ENCODE measurements at places on chromosomes 11 and 22.
A peak's percentile ranks its signal among the peaks of the same experiment; 100 is the strongest.

DNA sequence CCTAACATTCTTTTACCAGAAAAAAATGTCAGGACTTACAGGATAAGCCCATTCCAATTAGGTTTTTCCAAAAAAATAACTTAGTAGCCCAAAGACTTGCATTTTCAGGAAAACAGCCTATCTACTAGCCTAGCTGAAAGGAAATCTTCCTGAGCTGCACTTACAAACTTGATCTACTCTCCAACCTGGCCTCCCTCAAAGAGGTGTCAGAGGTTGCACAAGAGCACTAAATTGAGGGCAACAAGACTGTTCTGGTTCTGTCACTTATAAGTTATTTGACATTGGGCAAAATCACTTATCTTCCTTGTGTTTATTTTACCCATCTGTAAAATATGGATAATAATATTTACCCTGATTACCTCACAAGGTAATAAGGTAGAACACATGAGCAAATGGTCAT, 7.9 kb upstream of the SOX6 start:
- no peak for DNase-seq

DNA sequence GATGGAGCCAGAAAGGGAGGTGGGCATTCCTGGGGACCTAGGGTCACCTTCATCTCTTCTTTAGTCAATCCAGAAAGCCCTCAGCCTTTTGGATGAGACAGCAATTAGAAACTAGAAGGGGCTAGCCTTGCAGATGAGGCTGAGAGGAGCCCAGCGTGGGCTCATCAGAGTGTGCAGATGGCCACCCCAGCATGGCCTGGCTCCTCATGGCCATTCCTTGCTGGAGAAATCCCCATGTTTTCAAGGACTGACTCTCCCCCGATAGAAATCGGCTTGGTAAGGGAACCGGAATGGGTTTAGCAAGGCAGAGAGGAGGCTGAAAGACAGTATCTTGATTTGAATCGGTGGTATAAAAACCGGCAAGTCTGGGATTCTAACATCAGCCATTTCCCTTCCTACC, 274.6 kb downstream of the BUD13 start:
- DNase-seq = no peak

GRCh38 chr11:128343870-128344269, 243.5 kb downstream of the ETS1 start:
- no peak for DNase-seq

GRCh38 chr11:35281169-35281688, 138.1 kb downstream of the SLC1A2 start:
- DNase-seq = no peak

DNA sequence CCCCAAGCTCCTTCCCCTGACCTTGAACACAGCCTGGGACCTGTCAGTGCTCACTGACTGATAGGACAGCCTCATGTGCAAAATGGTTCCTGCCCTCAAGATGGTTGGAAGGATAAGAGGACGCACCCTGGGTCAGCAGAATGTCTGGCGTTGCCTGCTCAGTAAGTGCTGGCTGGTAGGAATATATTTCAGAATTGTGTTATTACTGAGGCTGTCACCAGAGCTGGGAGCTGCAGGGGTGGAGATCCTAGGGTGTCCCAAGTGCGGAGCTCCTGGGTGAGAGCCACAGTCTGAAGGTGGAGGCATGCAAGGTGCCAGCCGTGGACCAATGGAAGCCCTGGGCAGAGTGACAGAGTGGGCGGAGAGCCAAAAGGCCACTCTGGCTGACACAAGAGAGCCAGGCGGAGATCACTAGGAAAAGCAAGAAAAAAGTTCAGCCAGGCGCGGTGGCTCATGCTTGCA, 1.0 kb upstream of the SEC14L4 start:
- no peak for DNase-seq

GRCh38 chr11:129973809-129974208, 28.8 kb downstream of the PRDM10 start:
- no peak for DNase-seq

DNA sequence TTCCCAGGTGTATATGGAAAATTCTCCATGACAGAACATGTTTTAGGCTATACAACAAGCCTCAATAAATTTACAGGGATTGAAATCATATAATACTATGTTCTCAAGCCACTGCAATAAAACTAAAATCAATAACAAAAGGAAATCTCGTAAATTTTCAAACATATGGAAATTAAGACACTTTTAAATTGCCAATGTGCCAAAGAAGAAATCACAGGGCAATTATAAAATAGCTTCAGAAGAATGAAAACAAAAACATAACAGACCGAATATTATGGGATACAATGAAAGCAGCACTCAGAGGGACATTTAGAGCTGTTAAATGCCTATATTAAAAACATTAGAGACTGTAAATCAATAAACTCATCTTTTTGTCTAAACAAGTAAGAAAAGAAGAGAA, 555.7 kb upstream of the B3GAT1 start:
- DNase-seq = no peak

- DNase-seq = peak; percentile 23
Measured at GRCh38 chr11:117097389-117098268, 599 bp downstream of the SIK3 start.

DNA sequence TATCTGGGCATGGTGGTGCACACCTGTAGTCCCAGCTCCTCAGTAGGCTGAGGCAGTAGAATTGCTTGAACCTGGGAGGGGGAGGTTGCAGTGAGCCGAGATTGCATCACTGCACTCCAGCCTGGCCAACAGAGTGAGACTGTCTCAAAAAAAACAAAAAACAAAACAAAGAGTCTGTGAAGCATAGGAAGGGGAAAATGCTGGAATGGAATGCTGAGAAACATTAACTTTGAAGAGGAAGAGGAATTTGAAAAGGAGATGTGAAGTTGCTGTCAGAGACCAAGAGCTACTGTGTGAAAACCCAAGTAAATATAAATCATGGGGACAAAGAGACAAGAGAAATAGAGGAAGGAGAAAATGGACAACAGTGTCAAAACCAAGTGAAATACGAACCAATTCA, 455.1 kb upstream of the ARHGAP42 start:
- no peak for DNase-seq

DNA sequence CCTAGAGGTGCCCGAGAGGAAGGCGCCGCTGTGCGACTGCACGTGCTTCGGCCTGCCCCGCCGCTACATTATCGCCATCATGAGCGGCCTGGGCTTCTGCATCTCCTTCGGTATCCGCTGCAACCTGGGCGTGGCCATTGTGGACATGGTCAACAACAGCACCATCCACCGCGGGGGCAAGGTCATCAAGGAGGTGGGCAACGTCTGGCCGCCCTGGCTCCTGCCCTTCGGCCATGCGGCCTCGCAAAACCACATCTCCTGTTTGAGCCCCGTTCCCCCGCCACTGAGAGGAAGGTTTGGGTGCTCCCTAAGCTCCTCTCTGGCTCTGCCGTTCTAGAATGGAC, 3.4 kb downstream of the SLC17A6 start:
- DNase-seq = no peak

GRCh38 chr11:1873048-1873812, 18.5 kb downstream of the PRR33 start:
- no peak for DNase-seq

- DNase-seq = no peak
Measured at GRCh38 chr22:27420817-27421361, 380.7 kb downstream of the MN1 start.

- no peak for DNase-seq
Measured at GRCh38 chr22:44431256-44431655, 66.8 kb downstream of the RTL6 start.

DNA sequence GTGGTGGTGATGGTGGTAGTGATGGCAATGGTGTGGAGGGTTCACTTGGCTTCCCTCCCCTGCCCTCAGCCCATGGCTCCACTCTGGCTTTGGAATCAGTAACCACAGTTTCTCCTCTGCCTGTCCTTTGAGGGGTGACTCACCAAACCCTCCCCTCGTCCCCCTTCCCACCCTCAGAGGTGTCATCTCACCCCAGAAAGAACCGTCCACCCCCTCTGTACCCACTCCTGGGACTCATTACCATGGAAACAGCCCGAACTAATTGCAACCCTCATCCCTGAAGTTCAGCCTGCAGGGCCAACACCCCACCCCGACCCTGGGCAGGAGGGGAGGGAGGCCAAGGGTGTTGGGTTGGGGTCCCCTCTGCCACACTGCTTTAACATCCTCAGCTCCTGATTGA, 26.6 kb downstream of the PHLDB1 start:
- no peak for DNase-seq

- no peak for DNase-seq
Measured at GRCh38 chr11:72309074-72309598, 65.2 kb upstream of the PHOX2A start.

- DNase-seq = no peak
Measured at GRCh38 chr11:15342163-15342562, 227.4 kb downstream of the INSC start.

GRCh38 chr11:118878163-118878563, 5.5 kb upstream of the CXCR5 start:
- DNase-seq = no peak

DNA sequence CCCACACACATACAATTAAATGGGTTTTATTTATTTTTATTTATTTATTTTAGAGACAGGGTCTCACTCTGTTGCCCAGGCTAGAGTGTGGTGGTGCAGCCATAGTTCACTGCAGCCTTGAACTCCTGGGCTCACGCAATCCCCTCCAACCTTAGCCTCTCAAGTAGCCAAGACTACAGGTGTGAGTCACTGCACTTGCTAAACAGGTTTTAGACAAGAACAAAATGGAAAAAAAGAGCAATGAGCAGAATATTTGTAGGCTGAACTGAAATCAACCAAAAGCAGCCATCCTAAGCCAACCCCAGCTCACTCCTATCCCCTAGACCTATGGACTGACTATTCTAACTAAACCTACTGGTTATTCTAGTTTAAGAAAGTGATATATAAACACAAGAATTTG, 37.8 kb downstream of the MRE11 start:
- no peak for DNase-seq

- no peak for DNase-seq
Measured at GRCh38 chr22:23673826-23674690, 16.8 kb upstream of the RGL4 start.

GRCh38 chr22:33405194-33405593, 347.0 kb upstream of the SYN3 start:
- DNase-seq = no peak

- no peak for DNase-seq
Measured at GRCh38 chr11:57410287-57410686, 16.6 kb downstream of the SLC43A3 start.

DNA sequence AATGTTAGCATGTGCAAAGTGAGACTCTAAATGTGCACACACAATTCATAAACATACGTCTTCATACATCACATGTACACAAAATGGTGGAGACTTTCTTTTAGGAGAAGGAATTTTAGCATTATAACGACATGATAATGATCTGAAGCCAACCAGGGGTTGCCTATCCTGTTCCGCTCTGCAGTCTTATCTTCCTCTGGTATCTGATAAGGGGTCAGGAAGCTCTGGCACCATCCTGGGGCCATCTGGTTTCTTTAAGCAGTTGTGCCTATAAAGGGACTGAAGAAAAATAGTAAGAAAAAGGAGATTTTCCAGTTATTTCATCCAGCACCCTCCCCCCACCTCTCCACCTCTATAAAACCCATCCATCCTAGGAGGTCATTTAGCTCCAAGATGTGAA, 5.8 kb upstream of the NUP50 start:
- DNase-seq = no peak

DNA sequence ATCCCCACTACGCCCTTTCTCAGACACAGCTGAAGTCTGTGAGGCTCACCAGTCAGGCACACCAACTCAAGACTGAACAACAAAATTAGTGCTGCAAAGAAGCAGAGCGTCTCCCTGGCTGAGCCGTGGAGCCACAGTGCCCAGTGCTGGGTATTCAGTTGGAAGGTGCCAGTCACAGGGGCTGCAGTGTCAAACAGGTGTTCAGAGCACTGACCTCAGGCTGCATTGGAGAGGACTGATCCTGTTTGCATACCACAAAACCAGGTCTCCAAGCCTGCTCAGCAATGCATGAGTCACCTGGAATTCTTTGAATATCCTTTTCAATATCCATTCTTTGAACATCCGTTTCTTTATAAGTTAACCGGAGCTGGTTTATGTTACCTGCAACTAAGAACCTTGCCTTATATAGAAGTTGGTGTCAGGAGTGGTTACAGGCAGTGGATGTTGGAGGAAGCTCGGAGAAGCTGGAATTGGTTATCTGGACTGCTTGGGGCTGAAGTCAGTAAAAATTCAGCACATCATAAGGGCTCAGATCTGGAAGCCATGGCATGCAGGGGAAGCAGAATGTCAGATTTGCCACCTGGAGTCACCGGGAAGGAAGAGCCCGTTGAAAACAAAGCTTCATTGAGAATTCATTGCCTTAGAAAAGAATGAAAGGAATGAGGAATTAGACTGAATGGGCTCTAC, 30.3 kb downstream of the PDGFB start:
- no peak for DNase-seq

All from activated CD4-positive, alpha-beta T cell treated with anti-CD3 and anti-CD28 coated beads for 4 hours (primary cell).